ENCODE measurements at places on chromosomes 5 and 9. TPM values are rescaled to one million over a fixed set of nuclear protein-coding genes. Genes with fewer than 3 reads are reported as not detected.
A peak's percentile ranks its signal among the peaks of the same experiment; 100 is the strongest.

The FOXD4L6 gene
- total RNA-seq = not detected

The F2RL2 gene
- not detected for total RNA-seq

- H3K27me3 ChIP-seq = no peaks in the 10 kb centered on the region
- peaks cover 19% of the 10 kb centered on the region for H3K4me1 ChIP-seq
- no peak overlapping the region for H3K27ac ChIP-seq
Observed at GRCh38 chr9:96062031-96062430, 186.5 kb downstream of the ERCC6L2 start.

GRCh38 chr5:11411621-11412020 is 492.6 kb downstream of the CTNND2 start:
- no peaks in the 10 kb centered on the region for H3K4me1 ChIP-seq
- H3K27me3 ChIP-seq = peaks cover 2% of the 10 kb centered on the region
- no peak for DNase-seq
- H3K4me3 ChIP-seq = no peak overlapping the region

GRCh38 chr9:132908635-132909034 is 29.9 kb downstream of the SPACA9 start:
- no peak overlapping the region for H3K4me3 ChIP-seq
- peaks cover 15% of the 10 kb centered on the region for H3K36me3 ChIP-seq
- DNase-seq = no peak
- no peaks in the 10 kb centered on the region for H3K27me3 ChIP-seq

DNA sequence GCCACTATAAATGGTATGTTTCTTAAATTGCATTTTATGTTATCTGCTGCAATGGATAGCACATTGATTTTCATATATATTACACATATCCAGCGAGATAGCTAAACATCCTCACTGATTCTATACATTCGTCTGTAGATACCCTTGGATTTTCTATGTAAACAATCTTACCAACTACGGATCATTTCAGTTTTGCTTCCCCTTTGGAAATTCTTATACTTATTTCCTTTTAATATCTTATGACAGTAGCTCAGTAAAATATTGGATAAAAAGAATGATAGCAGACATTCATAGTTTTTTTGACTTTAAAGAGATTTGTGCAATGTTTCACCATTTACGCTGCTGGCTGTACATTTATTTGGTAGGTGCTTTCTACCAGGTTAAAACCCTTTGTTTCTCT is 254.9 kb downstream of the SYK start:
- DNase-seq = no peak
- peak overlapping the region; percentile 53 for H3K27ac ChIP-seq
- peaks cover 2% of the 10 kb centered on the region for H3K36me3 ChIP-seq
- H3K27me3 ChIP-seq = no peaks in the 10 kb centered on the region
- H3K4me1 ChIP-seq = peaks cover 57% of the 10 kb centered on the region
- H3K4me3 ChIP-seq = no peak overlapping the region

GRCh38 chr9:7859701-7860334 is 60.2 kb upstream of the DMAC1 start:
- no peaks in the 10 kb centered on the region for H3K27me3 ChIP-seq
- no peak overlapping the region for H3K27ac ChIP-seq
- no peaks in the 10 kb centered on the region for H3K4me1 ChIP-seq
- no peaks in the 10 kb centered on the region for H3K36me3 ChIP-seq
- no peak for DNase-seq
- no peak overlapping the region for H3K4me3 ChIP-seq

GRCh38 chr5:138676556-138677193 is 76.5 kb upstream of the CTNNA1 start:
- no peaks in the 10 kb centered on the region for H3K36me3 ChIP-seq
- no peak for DNase-seq
- no peak overlapping the region for H3K27ac ChIP-seq
- no peak overlapping the region for H3K4me3 ChIP-seq
- no peaks in the 10 kb centered on the region for H3K4me1 ChIP-seq

DNA sequence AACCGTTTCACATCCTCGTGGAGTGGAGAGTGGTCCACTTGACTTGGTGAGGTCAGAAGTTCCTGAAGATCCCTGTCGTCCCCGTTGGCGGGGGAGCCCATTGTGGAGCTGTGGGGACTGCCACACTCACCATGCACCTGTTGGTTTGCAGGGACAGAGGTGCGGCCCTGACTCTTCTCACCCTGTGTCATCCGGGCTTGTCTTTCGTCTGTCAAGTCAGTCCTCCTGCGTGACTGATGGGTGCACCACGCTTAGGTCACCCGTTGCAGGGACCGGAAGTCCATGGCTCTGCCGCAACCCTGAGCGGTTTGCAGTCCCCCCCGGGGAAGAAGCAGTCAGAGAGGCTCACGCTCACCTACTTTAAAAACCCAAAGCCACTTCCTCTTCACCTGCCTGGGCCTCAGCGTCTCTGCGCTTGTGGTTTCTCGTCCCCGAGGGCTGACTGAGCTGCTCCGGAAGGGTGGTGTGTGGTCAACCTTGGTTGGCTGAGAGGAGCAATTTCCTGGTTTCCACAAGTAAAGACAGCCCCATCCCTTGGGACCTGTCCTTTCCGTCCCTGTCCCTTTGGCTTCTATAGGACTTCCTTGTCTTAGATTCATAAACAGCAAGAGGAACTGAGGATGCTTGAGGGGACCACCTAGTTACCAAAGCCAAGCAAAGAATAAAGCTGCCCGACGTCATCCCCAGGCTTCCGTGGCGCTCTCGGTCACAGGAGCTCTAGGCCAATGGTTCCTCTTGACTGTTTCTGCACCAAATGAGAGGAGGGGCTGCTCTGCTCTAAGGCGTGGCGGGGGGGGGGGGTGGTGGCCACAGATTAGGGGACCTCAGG is 53.2 kb downstream of the USP20 start:
- DNase-seq = peak; percentile 97
- no peaks in the 10 kb centered on the region for H3K27me3 ChIP-seq
- H3K4me3 ChIP-seq = peak overlapping the region; percentile 92
- H3K27ac ChIP-seq = peak overlapping the region; percentile 99
- peaks cover 75% of the 10 kb centered on the region for H3K36me3 ChIP-seq

DNA sequence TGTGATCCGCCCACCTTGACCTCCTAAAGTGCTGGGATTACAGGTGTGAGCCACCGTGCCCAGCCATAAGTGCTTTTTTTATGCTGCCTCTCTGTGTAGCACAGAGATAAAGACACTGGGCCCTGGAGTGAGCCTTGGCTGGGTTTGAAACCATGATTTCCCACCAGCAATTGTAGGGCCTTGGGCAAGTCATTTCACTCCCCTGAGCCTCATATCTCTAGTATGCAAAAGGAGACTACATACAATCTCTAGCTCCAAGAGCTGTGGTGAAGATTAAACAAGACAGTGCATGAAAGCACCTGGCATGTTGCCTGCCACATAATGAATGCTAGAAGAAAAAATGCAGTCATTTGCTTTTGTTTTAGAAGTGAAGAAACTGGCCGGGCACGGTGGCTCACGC is 3.9 kb downstream of the FABP6 start:
- H3K27me3 ChIP-seq = no peaks in the 10 kb centered on the region
- no peak overlapping the region for H3K27ac ChIP-seq
- H3K4me1 ChIP-seq = no peaks in the 10 kb centered on the region
- DNase-seq = no peak
